ENCODE measurements at places on chromosomes 2 and 18.

DNA sequence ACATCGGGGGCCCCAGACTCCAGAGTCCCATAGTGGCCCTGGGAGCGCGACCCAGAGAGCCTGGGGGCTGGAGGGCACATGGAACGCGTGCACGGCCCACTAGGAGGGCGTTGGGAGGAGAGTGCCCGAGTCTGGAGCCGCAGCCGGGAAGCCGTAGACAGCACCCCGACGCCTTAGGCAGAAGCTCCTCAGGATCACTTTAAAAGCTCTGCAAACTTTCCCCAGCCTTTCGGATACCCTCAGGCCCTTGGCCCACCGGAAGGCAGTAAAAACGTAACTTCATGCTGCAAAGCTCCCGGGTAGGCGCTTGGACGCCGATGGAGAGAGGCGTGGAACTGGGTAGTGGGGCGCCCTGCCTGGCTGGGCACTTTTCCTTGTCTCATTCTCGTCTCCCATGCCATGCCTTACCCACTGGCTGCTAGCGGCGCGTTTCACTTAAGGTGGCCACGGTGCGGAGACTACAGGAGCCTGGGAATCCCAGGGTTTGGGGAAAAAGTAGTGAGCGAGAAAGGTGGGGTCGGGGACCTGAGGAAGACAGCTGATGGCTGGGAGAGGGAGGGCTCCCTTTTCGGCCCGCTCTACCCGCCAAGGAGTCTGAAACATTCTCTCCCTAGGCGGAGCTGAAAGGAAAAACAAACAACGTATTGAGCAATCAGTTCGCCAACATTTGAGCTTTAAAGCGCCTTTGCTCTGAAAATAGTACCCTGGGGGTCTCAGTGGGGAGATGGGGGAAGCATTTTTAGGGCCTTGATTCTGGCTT is 141.8 kb downstream of the MEIS1 start:
- no peak for DNase-seq

- DNase-seq, result no peak
These were observed 285.8 kb downstream of the C1D start for GRCh38 chr2:67777010-67777409.

- no peak for DNase-seq
These were observed 15.5 kb downstream of the LAMA1 start for GRCh38 chr18:7102131-7102530.

DNA sequence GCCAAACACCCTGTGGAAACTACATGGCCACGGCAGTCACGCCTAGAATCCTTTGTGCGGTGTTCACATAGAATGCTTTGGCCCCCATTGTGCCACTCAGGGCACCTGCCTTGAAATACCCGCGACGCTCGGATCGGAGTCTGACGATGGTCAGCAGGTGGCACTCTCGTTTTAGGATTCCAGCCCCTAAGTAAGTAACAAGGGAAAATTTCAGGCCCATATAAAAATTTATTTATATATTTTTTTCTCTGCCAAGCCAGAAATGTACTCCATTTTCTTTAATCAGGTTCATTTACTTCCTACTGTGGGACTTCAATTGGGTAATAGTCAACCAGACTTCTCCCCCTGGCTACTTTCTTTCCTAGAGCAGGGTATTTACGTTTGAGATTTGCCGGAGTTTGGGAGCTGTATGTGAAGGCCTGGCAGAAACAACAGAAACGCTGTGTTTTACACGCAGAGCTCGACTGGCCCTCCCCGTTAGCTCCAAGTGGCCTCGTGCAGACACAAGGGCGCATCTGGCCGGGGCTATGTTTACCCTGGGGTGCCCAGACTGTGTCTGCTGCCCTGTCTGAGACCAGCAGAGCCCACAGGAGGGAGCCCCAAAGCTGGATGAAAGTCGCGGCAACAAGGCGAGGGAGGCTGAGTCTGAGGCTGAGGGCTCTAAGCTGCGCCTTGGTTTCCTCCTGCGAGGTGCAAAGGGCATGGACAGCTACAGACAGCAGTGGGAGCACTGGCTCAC is 41.6 kb downstream of the LRRC30 start:
- DNase-seq, result peak; percentile 77

DNA sequence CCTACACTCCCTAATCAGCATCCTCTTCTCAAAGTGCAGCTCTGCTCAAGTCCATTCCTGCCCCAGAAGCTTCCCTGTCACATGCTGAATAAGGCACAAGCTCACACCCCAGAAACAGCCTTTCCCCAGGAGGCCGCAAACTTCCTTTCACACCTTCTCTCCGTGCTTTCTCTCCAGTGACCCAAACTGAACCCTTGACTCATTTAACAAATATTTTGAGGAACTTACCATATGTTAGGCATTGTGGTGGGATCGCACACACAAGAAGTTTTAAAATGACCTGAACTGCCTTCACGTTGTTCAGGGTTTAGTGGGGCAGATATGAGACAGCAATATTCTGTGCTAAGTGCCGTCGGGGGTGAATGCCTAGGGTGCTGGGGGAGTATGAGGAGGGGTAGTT is 161.3 kb downstream of the INSIG2 start:
- no peak for DNase-seq

- no peak for DNase-seq
These were observed 6.1 kb downstream of the RNF144A start for GRCh38 chr2:6923319-6923718.

GRCh38 chr2:26717362-26717761 is 24.8 kb downstream of the KCNK3 start:
- no peak for DNase-seq

DNA sequence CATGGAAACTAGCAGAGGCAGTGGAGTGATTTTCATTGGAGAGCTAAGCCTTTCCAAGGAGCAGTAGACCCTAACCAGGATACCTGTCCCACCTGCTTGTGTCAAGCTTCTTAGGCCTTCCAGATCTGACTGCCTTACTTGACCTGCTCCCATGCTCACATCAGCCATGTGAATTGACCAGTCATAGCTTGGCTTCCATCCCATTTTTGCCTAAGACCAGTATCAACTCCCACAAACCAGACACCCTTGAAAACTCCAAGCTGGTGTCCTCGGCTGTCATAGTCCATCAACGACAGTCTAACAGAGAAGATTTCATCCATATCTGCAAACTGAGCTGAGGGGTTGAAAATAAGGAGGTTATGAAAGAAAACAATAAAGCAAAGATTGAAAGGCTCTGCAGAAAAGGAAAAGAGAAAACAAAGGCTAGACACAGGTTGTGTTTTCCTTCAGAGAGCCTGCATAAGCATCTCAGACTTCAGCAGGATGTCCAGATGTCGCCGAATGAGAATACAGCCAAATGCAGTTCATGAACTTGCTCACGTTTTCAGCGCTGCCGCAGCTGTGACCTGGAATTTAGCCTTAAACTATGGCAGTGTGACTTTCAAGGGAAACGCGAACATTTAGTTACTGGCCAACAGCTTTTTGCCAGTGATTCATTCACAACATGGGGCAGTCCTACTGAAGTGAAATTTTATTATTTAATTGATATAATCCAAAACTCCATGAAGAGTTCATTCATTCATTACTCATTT is 868.1 kb upstream of the ID2 start:
- no peak for DNase-seq

DNA sequence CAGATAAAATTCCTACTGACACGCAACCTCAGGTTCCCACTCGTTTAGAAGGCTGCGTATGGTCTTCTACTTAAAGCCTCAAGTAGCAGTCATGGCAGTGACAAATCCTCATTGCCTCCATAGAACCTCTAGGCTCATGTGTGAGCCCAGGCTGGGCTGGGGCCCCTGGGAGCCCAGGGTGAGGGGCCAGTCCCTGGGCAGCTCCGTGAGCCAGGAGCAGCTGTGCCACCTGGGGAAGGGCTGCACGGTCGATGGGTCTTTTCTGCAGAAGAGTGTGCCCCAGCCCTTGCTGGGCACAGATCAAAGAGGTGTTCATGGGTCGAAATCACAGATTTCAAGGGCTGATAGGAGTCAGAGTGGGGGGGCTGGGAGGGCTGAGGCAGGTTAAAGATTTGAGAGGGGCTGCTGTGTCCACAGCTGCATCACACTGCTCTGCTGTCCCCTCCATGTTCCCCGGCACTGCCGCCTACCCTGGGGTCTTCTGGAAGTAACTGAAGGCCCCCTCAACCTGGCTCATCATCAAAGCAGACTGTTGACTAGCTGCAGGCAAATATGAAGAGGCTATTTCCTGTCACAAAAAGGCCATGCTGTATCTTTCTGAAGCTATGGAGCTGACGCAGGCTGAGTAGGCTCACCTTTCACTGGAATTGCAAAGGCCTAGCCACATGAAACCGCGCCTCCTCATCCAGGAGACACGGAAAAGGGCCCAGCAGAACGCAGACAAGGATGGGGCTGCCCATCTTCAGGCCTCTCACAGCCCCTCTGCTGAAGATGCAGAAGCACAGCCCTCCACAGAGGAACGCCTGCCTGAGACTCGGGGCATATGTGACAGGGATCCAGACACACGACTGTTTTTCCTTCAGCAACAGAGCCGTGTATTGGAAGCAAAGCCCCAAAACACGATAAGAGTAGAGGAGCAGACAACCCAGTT is 35.7 kb upstream of the ALPP start:
- peak; percentile 16 for DNase-seq

- DNase-seq, result peak; percentile 80
These were observed 91.6 kb upstream of the MGAT4A start for GRCh38 chr2:98822301-98823164.

GRCh38 chr2:146477383-146477782 is 1367.4 kb upstream of the ACVR2A start:
- no peak for DNase-seq

DNA sequence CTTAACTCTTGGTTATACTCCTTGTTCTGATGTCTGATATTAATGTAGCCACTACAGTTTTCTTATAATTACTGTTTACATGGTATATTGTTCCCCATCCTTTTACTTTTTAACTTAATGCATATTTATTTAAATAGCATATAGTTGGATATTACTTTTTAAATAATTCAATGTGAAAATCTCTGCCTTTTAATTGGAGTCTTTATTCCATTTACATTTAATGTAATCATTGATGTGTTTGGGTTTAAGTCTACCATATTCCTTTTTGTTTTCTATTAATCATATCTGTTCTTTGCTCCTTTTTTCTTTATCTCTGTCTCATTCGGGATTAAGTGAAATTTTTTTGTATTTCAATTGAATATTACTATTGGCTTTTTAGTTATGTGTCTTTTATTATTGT is 109.1 kb downstream of the MTX2 start:
- no peak for DNase-seq

DNA sequence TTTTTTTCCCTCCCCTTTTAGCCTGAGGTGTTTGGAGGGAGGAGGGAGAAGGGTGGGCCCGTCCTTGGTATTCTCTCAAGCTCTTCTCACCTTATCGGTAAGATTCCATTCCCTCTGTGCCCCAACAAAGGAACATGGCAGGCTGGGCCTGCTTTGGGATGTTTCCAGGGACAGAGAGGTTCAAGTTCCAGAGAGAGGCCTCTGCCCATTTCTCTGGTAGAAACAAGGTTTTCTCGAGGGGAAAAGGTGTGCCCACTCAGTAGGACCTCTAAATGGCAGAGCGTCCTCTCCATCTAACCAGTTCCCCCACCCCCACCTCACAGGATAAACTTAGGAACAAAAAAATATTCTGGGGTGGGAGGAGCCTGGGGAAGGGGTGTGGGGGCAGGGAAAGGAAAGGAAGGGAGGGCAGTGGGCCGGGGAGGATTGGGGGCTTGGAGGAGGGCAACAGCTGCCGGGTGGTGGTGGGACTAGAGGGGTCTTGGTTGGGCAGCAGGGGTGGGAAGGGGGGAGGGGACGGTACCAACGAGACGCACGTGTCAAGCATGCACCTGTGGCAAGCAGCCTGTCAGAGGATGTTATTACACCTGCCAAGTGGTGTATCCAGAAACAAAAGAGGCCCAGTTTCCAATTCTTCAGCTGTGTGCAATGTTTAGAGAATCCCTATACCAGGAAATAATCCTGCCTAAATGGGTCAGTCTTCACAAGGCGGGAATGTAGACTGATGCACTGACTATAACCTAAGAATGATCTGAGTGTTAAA is 2.1 kb downstream of the PCBP1 start:
- DNase-seq, result no peak

DNA sequence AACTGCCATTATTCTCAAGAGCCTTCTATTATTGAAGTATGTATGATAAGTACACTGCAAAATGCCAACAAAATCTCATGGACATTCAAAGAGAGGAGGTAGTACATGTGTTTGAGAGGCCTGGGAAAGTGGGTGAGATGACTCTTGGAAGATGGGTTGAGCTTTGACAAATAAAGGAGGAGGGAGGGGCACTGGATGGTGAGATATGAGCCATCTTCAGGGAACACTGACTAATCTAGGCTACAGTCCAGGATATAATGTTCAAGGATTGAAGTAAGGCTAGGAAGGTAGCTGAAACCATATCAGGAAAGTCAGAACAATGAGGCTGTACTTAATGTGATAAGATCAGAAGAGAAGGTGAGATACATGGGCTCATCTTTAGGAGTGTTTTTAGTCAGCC is 559.7 kb downstream of the ZEB2 start:
- DNase-seq, result no peak

DNA sequence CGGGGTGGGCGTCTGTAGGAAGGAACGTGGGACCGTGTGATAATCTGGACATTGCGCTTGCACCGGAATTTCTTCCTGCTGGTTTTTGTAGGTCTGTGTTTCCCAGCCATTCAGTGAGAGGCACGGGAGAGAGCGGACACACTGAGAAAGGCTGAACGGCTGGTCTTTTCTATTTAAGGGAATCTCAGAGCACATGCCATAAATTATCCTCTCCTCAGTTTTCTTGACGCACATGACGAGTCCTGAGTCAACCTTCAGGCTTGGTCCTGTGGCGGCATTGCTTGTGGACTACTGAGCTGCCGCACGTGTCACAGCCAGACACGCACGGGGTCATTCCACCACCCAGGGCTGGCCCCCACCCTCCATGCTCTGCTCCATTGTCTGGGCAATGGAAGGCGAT is 519.3 kb upstream of the ID2 start:
- no peak for DNase-seq

- no peak for DNase-seq
These were observed 15.6 kb upstream of the ACTG2 start for GRCh38 chr2:73877071-73877802.

- no peak for DNase-seq
These were observed 219.6 kb upstream of the EPAS1 start for GRCh38 chr2:46077522-46078107.

GRCh38 chr2:233448575-233448974 is 94.3 kb downstream of the DGKD start:
- DNase-seq, result no peak
